CD4-positive, alpha-beta T cell treated with Interleukin-6 at 100 ng/mL for 8 hours (primary cell): ENCODE measurements at places on chromosomes 7 and 10.

DNA sequence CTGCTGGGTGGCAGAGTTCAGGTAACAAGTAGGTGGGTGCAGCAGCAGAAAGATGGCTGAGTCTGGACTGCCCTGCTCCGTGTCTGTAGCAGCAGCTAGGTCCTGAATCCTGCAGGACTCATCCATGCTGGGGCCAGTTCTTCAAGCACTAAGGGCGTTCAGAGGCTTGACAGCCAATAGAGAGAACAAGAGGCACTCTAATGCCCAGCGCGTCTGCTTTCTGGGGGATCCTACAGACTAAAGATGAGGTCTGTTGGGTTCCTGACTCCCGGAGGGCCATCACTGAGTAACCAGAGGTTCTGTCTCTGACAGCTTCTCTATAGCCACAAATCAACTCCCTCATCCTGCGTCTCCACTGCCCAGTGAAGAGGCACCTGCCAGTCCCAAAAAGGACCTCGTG, 125.5 kb downstream of the PTPN20 start:
- DNase-seq, result no peak

DNA sequence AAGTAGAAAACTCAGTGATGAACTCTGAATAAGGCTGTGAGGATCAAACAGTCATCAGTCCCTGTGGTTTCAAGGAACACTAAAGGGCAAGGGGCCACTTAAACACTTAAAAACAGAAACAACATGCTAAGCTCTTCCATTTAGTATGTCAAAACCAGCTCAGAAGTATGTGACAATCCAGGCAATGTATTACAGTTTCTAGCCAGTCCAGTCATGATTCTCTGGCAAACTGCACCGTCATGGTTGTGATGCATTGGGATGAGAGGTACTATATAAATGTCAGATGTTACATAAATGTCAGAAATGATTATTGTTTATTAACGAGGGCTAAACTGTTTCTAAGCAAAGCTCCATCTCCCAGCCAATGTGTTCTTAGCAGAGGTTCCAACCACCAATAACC, 4.7 kb upstream of the CREB5 start:
- no peak for DNase-seq

GRCh38 chr7:12638851-12639456, 48.5 kb upstream of the ARL4A start:
- peak; percentile 32 for DNase-seq

GRCh38 chr10:29269486-29269885, 19.4 kb upstream of the LYZL1 start:
- no peak for DNase-seq

DNA sequence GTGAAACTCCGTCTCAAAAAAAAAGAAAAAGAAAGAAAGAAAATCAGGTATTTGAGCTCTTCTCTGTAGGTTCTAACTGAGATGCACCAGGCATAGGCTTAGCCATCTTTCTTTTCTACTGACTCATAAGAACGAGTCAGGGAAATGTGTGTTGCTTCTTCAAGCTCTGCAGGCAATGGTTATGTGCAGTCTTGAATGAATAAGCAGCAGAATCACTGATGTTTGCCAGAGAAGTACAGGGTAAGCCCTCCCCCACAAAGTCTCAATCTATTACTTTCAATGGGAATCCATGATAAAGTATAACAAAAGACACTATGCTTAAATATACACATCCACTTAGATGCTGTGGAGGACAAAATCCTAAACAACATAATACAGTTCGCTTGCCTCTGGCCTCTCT, 239.2 kb downstream of the PARD3 start:
- no peak for DNase-seq

GRCh38 chr10:17200001-17200911, 1.2 kb downstream of the TRDMT1 start:
- DNase-seq, result no peak

DNA sequence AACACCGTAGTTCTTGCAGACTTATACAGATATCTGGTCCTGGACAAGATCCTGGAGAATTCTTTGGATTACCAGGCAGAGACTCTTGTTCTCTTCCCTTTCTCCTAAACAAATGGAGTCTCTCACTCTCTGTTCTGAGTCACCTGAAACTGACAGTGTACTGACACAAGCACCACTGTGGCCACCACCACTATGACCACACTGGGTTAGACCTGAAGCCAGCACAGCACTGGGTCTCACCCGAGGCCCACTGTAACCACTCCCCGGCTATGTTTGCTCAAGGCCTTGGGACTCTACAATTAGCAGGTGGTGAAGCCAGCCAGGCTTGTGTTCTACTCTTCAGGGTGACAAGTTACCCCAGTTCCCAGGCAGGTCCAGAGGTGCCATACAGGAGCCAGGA, 22.8 kb downstream of the SLC39A12 start:
- DNase-seq, result no peak

GRCh38 chr10:110903280-110904278, 15.4 kb downstream of the BBIP1 start:
- DNase-seq, result no peak

GRCh38 chr10:64346389-64346788, 825.2 kb downstream of the REEP3 start:
- no peak for DNase-seq

DNA sequence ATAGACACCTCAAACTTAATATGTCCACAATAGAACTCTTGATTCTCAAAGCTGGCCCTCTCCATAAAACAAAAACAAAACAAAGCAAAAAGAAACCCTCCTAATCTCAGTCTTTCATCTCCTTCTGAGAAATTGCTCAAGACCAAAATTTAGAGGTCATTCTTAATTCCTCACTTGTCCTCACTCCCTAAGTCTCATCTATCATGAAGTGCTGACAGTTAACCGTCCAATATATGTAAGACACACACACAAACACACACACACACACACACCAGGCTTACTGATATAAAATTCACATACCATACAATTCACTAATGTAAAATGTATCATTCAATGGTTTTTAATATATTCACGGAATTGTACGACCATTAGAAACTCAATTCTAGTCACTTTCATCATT, 17.0 kb upstream of the SVIL start:
- no peak for DNase-seq

DNA sequence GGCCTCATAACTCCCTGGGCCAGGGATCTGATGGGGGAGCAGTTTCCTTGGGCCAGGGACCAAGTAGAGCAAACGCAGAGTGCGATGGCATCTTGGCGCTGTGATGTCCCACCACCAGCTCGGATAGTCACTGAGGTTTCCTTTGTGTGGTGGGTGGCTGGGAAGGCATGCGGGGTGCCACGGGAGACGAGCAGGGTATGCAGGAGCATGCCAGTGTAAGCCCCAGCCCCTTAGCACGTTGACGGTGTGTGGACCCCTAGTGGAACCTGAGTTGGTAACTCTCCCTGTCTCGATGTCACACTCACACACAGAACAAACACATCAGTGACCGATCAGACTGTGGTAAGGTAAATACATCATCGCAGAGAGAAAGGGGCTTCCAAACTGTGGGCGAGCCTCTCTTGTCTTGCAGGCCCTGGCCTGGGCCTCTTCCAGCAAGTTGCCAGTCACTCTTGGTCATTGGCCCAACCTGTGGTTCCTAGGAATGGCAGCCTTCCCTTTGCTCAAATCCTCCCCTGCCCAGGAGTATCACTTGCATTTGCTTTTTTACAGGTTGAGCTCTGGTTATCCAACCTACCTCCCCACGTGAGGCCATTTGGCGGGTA, 231.6 kb upstream of the GPR26 start:
- no peak for DNase-seq

DNA sequence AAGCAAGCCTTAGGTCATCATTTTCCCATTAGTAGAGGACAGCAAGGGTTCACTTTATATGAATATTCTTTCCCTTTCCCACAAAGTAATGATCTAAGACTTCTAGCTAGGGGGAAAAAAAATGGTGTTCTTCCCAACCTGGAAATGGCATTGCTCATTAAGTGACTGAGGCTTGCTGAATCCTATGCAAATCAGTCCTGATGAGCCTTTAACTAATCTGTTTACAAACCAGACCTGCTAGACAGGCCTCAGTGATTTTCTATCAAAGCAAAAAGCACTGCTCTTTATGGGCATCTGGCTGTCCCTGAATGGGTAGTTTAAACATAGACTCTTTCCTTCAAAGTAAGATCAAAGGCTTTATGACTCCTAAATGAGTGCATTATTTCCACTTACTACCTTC, 146.3 kb downstream of the HIBADH start:
- no peak for DNase-seq

DNA sequence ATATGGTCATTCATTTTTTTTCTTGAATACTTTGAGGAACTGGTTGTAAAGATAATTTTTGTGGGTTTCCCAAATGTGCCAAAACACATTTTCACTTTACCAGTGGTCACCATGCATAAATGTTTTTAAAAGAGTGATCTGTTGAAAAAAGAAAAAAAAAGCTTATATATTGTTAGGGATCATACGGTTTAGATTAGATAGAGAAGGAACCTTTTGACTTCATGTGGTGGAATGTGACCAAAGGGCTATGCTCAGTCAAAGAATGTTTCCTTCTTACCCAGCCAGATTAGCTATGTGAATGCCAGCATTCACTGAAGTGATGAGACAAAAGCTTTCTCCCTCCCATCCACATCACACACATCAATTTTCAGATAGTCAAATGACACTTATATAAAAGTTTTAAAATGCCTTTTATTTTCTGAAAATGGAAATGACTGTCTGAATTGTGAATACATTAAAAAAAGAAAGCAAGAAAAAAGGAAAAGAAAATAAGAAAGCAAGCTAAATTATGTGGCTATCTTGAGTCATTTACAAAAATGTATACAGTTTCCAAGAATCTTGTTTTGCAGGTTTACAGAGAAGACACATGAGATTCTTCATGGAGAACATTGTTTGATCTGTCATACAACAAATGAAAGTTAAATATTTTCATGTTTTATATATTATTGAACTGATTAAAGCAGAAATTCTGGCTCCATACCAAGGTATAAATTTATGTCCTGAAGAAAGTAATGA, 8.6 kb upstream of the CPED1 start:
- DNase-seq, result no peak
